ENCODE measurements at places on chromosomes 13 and 19.

- no peak for DNase-seq
These were observed 20.9 kb downstream of the LIG4 start for GRCh38 chr13:108194435-108194936.

GRCh38 chr19:30781519-30781918, 409.3 kb downstream of the ZNF536 start:
- DNase-seq = no peak

- no peak for DNase-seq
These were observed 5.7 kb downstream of the SOX1 start for GRCh38 chr13:112072534-112073244.

DNA sequence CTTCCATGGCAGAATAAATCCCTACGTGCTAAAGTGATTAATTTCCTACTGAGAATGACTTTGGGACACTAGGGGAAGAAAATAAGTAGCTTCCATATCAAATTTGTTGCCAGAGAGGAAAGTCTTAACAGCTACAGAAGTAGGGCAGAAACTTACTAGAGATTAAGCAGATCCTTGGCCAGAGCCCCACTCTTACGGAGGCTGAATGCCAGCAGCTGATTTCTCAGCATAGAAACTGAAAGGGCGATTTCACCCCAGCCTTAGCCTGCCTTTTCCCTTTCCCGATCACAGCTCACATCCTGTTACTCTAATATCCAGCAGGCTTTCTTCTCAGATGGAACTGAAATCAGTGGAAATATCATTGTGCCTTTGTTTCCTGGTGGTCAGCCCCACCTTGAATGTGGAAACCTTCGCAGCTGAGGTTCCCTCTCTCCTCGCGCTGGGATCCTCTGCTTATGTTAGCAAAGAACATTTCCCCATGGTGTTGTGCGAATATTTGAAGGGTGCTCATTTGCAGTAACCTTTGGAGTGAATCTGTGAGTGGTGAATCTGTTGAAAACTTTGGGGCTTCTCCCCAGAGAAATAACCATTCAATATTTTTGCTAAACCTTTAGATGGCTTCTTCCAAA, 8.4 kb downstream of the FAM124A start:
- DNase-seq = no peak

DNA sequence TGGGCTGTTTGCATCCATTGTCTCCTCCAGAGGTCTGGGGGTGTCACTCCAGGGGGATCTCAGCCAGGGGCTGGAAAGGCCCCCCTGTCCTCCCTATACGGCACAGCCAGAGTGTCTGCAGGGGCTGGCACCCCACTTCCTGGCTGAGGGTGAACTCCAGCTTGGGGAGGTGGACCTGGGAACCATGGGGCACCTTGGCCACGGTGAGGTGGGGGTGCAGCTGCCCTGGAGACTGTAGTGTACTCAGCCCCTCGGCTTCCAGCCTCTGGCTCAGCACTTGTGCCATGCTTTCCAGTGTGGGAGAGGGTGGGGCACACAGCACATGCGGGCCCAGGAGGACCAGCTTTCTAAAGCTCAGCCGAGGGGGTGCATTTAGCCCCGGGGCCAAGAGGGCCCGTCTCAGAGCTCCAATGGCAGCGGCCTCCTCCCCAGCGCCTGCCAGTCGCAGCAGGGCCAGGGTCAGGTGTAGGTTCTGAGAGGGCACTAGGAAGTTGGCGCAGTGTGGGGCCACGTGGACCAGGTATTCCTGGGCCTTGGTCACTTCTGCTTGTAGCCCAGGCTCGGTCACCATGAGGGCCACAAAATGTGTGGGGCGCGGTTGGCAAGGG, 1.4 kb downstream of the LENG9 start:
- no peak for DNase-seq

DNA sequence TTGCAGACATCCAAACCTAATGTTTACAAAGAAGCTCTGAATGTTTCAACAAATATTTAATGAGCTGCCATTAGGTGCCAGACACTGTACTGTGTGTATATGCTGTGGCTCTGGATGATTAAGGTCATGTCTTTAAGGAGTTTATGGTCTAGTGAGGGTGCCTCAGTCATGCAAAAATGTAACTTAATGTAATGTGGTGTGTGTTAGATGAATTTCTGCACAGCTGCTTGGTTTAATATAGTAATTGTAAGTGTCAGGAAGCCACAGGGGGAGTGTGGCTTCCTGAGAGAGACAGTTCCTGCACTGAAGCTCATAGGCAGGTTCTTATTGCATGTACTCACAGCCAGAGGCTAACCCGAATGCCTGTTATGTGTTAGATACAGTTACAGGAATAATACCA, 43.3 kb downstream of the SPATA13 start:
- peak; percentile 17 for DNase-seq

GRCh38 chr13:35857769-35858168, 273.4 kb downstream of the DCLK1 start:
- DNase-seq = no peak

GRCh38 chr13:94352057-94352456, 127.4 kb downstream of the DCT start:
- DNase-seq = no peak

DNA sequence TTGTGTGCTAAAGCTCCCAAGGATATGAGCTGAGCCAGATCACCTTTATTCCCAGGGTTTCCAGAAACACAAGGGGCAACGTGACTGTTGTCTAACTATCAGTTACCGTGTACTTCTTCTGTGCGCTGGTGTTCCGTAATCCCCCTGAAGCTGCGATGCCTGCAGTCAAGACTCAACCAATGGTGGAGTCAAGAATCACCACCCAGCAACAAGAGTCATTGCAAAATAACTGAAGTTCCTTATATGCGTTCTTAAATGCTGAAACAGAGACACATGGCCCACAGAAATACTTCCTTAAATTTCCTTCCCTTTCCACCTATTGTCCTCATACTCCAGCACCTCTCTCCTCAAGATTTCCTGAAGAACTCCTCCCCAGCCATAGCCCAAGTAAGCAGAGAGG, 200.2 kb downstream of the KATNAL1 start:
- no peak for DNase-seq

DNA sequence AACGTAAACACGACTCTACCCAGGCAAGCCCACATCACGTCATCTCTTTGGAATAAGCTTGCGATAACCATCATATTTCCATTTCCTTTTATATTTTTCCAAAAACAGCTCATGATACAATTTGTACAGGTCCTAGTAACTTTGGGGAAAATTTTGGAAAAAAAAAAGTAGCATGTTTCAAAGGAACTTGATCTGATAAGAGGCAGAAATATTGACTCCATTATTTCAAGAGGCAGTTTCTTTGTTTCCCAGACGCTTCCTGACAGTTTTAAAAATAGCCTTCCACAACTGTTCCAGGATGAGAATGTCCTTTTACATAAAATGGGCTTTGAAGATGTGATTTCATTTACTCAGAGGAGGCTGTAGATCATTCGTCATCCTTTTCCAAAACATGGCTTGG, 23.1 kb downstream of the KLF2 start:
- no peak for DNase-seq

GRCh38 chr19:58183817-58184215, 955 bp downstream of the ZNF274 start:
- no peak for DNase-seq
